Activated T-cell treated with anti-CD3 and anti-CD28 coated beads for 4 hours (primary cell): ENCODE measurements at places on chromosomes 3 and 15.

DNA sequence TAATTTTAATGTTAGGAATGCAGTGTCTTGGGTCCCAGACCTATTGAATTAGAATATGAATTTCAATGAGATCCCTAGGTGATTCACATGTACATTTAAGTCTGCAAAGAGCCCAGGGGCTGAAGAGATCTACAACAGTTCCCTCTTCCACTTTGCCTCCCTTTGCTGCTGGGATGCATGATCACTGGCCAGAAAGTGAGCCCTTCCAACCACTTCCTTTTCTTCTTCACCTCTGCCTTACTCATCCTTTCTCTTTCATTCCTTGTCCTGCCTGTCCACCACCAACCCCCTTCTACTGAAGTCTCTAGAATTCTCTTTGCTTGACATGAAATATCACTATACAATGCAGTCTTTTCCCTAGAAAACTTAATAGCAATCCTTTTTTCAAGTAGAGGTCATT lies 222.4 kb upstream of the LRIG1 start:
- no peak for DNase-seq

GRCh38 chr3:195762611-195763010 lies 41.8 kb downstream of the MUC20 start:
- DNase-seq, result no peak

GRCh38 chr3:156685198-156685597 lies 10.8 kb downstream of the TIPARP start:
- DNase-seq, result no peak

DNA sequence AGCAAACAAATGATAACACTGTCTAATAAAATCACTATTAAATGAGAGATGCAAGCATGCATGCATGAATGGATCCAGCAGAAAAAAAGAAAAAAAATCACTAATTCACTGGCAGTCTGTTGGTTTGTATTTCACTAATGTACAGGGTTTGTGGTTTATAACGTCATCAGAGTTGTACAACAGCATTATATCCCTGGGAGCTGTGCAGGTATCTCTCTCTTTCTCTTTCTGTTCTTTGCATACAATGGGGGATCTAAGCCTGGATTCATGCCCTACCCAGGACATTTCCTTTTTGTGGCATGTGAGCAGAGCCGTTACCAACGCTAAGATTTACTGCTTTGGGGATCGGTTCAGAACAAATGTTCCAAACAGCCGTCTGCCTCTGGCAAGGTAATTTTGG lies 229.5 kb downstream of the SOX2 start:
- DNase-seq, result no peak

DNA sequence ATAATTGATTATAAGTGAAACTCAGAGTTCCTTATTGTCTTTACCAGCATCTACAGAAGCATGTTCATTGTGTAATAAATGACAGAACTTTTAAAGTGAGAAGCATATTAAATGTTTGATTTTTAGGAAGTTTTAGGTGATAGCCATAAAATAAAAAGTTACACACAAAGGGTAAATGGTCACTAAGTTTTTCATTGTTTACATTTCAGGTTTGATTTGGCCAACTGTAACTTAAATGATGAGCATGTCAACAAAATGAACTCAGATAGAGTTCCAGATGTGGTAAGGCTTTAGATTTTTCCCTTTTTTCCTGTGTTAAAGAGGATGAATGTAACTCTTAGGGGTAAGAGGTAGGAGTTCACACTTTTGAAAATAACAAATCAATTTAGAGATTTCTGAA lies 25.9 kb downstream of the NMD3 start:
- DNase-seq, result no peak

GRCh38 chr3:30576946-30577345 lies 29.5 kb upstream of the TGFBR2 start:
- DNase-seq, result no peak

DNA sequence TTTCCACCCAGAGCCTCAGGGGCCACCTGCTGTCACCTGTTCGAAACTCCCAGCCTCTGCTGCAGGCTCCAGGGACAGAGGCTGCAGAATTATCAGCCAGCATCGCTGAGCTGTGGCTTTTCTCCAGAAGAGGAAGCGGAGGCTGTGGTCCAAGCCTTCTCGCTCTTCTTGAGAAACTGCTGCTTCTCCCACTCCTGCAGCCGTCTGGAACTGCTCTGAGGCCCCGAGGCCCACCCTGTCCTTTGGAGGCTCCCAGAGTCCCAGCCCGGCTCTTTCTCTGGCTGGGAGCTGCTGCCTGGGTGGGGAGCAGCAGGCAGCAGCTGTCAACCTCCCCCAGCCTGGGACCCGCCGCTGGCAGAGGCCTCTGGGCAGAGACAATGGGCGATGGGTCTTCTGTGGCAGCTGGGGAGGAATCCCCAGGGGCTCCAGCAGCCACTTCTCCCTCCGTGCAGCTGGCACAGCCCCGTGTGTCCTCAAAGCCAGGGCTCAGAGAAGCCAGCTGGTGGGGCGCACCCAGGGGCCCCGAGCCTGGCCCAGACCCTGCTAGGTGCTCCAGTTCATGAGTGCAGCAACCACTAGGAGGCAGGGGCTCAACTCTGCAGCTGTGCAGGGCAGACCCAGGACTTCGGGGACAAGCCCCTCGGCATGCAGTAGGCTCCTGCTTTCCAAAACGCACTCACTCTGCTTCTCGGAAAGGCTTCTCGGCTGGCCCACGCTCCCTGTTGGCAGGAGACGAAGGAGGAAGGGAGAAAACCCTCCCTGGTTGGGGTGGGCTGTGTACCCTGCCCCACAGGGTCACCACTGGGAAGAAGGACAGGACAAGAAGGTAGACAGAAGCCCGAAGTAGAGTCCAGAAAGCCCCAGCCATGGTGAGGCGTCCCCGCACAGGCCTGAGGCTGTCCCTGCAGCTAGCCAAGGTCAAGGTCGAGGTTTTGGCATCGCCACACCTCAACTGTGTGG lies 49.9 kb upstream of the FURIN start:
- no peak for DNase-seq

- no peak for DNase-seq
Observed at GRCh38 chr3:126292318-126293070, 64.7 kb downstream of the KLF15 start.

DNA sequence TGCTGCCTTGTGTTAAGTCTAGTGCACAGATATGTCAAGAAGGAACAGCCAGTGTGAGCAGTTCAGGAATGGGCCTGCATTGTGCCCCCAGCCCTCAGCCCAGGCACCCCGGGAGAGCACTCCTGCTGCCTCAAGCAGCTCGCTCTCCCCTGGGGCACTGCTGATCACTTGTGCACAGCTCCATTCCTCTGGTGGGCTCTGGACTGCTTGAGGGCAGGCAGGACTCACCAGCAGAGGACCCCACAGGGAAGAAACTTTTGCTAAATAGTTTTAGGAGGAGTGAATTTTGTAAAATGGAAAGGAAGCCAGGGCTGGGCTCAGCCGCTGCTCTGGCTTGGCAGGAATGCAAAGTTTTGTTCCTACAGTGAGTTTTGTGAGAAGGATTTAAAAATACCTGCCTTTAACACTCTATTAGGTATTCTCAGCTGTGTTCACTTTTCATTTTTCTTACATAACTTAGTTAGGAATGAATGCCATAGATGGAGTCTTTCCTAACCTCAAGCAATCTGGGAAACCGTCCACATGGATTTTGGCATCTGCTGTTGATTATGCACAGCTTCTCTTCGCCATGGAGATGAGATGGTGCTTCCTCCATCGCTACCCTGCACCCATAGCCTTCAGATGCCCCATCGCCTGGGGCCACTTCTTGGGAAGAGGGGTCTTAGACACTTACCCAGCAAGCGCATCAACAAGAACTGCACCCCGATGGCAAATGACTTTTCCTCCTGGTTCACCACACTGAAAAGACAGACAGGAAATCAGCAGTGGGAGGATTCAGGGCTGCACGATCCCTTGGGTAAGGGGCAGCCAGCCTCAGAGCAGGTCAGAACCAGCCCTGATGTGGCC lies 42.3 kb upstream of the RAB6B start:
- DNase-seq, result no peak

DNA sequence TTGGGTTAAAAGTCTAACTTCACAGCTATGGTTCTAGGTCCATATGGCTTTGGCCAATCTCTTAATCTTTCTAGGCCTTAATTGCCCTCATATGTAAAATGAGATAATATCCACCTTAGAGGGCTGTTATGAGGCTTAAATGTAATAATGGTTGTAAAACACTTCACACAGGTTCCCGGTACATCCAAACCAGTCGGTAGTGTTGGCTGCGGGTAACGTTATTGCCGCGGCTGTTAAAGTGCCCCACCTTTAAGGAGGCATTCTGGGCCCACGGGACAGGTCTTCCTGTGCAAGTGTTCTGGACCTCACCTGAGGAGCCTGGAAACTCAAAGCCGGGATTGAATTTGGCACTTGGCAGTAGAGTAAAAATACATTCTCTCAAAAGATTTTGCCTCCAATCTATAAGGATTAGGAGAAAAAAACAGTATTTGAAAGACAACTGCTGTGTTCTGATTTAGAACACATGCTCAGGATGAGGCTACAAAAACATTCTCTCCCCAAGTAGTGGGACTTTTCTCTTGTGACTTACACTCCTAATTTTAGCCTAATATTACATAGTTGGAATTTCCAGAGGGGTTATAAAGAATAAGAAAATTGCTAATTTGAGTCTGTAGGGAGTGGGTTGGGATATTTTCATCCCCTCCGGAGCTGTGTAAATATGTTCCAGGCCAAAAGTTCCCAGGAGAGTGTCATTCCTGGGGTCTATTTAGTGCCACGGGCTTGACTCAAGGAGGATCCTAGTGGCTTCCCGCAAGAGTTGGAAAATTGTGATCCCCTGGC lies 44.9 kb upstream of the TSEN2 start:
- DNase-seq, result no peak

- no peak for DNase-seq
Observed at GRCh38 chr15:31216215-31216911, 110.3 kb upstream of the KLF13 start.

DNA sequence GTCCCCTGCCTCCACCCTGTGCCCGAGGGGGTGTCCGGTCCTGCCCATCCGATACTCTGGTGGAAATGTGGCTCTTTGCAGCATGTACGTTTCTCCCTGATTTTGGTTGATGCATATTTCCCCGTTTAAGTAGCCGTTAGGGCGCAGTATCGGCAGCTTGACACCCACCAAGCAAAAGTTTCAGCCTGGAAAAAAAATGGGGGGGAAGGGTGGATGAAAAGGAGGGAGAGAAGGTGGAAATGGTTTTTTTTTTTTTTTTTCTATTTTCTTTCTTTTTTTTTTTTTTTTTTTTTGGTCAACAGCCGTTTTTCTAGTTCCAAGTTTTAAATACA lies 1.3 kb downstream of the RAP2B start:
- DNase-seq, result peak; percentile 1

DNA sequence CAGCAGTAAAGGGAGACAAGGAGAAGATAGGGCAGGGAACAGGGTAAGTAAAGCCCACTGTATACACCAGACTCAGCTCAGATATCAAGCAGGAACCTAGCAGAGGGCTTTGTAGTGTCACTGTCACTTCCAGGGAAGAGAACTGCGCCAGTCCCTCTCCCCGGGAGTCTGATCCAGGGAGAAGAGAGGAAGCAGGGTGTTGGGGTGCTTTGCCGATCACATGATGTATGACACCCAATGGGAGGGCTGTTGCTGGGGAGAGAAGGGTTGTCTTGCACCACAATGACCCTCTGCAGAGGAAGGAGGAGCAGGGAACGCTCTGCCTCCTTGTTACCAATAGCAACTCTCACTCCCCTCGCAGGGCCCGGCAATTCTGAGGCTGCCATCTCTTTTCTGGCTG lies 147.2 kb upstream of the SLC2A2 start:
- DNase-seq, result no peak

DNA sequence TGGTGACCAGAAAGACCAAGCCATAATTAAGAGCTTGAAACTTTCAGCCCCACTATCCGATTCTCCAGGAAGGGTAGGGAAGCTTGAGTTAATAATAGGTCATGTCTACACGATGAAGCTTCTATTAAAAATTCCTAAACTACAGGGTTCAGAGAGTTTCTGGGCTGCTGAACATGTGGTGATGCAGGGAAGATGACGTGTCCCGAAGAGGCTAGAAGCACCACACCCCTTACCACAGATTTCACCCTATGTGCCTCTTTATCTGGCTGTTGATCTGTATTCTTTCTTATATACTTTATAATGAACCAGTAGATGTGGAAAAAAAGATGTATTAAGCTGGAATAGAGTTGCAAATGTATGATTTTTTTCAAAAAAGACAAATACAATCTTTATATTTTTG lies 473.4 kb downstream of the NLGN1 start:
- no peak for DNase-seq

DNA sequence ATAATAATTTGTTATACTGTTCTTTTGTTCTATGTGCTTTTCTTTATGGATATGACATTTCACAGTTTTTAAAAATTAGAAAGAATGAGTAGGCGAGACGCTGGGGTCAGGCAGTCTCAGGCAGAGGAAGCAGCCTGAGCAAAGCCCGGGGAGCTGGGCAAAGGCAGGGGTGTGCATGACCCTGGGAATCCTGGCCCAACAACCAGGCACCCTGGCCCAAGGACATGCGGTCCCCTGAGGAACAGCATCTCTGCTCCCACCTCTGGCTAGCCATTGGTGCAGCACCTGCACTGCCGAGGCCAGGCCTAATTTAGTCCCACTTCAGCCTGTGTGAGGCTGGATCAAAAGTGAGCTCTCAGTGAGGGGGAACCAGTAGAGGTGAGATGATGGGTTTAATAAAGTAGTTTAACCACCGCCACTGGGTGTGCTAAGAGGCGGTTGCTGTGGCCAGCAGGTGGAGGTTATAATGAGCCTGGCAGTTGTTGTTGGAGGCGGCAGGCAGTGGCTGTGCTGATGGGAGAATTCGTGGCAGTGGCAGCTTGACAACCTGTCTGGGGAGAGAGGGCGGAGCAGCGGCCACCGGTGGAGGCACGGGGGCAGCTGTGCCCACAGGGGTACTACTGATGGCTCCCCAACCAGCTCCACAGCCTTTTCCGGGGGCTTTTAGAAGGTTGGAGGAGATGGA lies 41.5 kb downstream of the PRKCD start:
- no peak for DNase-seq
